ENCODE measurements at places on chromosomes 4 and X. TPM values are rescaled to one million over a fixed set of nuclear protein-coding genes. Genes with fewer than 3 reads are reported as not detected.

Gene GASK1B
- total RNA-seq = 60.0 TPM

Gene DGKK
- total RNA-seq = not detected

Gene SMR3B
- total RNA-seq = not detected

Gene CTAG1A
- total RNA-seq = not detected

Gene MAGEA1
- not detected for total RNA-seq

Gene UPF3B
- total RNA-seq = 1.8 TPM

Gene PRDX4
- 246 TPM for total RNA-seq

Gene WDFY3
- total RNA-seq = 89.0 TPM

Gene TMSB15B
- 3.4 TPM for total RNA-seq

Gene ING2
- 24.8 TPM for total RNA-seq

Gene AFM
- not detected for total RNA-seq
